Hematopoietic multipotent progenitor cell (in vitro differentiated cells): ENCODE measurements at places on chromosomes 2 and 18.
A peak's percentile ranks its signal among the peaks of the same experiment; 100 is the strongest.

DNA sequence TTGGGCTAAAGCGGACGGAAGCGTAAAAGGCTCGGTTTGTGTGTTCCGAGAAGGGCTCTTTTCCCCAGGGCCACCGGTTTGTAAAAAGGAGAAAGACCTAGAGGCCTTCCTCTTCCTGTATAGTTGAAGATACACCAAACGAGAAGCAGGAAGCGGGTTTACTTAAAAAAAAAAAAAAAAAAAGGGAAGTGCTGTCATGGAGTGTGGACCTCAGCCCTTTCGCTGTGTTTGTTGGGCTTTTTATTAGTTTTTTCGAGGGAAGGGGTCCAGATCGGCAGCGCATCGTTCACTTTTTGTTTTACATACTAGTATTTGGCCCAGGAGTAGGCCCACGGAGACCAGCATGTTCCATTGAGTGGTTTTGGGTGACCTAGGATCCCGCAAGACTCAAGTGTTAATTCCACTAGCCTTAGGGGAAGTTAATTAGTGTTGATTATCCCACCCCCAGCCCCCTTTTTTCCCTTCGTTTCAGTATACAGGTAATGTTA, 676 bp downstream of the ACTR2 start:
- DNase-seq: no peak

DNA sequence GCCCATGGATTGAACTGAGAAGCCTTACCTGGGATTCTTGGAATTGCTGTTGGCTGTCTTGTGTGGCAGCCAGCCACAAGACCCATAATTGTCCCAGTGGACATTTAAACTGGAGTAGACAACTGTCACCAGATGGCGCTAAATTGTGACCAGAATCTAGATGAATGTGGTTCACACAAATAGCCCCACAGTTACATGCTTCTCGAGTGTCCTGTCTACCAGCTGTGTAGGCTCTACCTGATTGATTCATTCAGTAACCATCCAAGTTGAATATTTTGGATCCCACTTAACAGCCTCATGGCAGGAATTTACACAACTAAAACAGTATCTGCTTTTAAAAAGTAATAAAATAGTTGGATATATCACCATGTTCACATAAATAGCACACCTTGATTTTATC, 73.2 kb downstream of the MAP4K4 start:
- peak; percentile 47 for DNase-seq

DNA sequence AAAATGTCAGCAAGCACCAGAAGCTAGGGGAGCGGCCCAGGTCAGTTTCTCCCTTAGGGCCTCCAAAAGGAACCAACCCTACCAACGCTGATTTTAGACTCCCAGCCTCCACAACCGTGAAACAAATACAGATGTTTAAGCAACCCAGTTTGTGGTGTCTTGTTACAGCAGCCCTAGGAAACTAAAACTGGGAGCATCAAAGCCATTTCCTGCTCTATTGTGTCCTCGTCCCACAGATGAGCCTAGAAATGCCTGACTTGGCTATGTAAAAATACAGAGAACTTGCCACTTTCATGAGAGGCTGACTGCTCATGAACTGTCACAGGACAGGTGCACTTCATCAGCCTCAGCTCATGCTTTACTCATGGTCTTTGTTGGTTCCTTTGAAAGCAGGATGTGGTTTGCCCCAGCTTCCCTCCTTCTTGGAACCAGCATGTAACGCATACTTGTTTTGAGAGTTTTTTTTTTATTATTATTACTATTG, 97.6 kb upstream of the SLC39A10 start:
- peak; percentile 65 for DNase-seq

DNA sequence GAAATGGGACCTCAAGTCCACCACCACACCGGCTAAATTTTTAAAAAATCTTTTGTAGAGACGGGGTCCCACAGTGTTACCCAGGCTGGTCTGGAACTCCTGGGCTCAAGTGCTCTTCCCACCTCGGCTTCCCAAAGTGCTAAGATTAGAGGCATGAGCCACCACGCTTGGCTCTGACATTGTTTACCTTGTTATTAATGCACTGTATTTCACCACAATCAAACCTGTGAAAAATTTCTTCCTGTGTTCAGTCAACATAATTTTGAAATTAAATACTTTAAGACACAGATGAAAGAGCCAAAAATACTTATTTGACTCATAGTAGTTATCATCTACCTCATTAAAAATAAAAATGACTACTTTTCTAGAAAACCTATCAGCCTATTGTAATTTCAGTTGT, 16.0 kb upstream of the FAM124B start:
- DNase-seq: no peak

DNA sequence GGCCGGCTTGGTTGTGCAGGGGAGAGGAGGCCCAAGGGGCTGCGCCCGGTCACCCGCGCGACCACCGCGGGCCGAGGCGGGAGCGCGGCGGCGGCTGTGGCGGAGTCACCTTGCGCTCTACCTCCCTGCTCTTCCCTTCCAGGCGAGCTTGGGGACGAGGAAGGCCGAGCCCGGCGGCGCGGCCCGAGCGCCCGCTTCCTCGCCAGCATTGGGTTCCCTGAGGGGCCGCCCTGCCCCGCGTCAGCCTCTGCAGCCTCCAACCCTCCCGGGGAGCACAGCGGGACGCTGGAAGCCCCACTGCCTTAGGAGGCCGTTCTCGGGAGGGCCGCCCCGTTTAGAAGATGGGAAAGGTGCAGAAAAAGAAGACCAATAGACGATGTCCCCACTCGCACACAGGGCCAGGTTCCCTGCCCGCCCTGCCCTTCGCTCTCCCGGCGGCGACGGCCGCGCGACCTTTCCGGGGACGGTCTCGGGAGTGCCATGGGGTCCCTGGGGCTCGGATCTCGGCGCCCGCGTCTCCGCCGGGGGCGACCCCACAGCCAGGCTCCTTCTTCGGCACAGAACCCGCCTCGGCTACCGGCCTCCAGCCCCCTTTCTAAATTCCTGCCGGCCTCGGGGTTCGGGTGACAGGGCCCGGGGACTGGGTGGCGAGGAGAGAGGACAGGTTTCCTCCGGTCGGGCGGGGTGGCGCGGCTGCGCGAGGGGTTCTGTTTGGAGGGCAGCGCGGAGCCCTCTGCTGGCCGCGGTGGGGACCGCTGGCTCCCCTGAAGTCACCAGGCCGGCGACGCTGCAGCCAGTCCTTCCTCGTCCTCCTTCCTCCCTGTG, 85.5 kb downstream of the HS6ST1 start:
- peak; percentile 84 for DNase-seq

DNA sequence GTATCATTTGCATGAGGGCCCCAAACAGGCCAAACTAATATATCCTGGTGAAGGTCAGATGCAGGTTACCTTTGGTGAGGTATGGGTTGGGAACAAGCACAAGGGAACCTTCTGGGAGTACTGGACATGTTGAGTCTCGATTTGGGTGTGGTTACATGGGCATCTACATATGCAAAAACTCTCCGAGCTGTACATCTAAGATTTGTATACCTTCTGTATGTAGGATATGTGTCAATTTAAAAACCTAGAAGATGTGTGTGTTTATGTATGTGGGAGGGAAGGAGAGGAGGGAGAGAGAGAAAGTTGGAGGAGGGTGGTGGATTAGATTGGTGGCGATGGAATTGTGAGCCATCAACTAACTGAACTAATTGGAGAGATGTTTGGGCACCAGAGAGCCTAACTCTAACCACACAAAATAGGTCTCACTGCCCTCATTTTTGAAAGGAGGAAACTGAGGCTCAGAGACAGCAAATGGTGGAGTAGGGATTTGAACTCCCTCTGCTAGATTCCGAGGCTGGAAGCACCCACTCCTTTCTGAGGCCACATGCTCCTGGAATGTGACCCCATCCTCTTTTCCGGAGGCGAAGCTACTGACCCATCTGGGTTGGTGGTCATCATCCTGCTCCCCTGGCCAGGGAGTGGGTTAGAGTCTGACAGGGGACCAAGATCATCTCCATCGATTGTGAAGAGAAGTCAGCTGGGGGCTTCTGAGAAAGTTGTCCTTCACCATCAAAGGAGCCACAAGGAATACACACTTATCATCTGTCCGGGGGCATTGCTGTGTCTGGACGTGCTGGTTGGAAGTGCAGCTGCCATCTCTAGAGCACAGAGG, 107.3 kb upstream of the MYCN start:
- DNase-seq: no peak

GRCh38 chr2:126862730-126863129, 36.0 kb upstream of the TEX51 start:
- no peak for DNase-seq

- DNase-seq: no peak
Measured at GRCh38 chr2:197332641-197333040, 22.1 kb upstream of the ANKRD44 start.

DNA sequence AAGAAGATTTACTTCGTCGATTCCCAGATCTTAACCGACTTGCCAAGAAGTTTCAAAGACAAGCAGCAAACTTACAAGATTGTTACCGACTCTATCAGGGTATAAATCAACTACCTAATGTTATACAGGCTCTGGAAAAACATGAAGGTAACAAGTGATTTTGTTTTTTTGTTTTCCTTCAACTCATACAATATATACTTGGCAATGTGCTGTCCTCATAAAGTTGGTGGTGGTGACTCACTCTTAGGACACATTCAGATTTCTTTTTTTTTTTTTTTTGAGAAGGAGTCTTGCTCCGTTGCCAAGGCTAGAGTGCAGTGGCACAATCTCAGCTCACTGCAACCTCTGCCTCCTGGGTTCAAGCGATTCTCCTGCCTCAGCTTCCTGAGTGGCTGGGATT, 26.8 kb downstream of the MSH2 start:
- DNase-seq: no peak

DNA sequence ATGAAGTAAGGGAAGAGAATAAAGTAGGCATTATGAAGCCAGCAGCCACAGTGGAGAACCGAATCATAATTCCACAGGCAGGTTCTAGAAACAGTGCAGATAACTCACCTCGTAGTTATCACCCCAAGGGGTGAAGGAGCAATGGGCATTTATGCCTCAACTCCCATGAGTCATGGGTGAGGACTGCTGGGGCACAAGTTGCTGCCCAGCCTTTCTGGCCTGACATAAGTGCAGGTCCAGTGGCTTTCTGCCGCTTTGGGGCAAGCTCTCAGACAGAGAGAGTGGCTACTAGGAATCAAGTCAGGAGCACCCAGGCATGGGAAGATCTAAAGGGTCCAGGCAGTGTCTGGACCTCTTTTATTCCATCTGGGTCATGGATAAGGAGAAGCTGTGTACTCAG, 149.8 kb downstream of the SUCLG1 start:
- DNase-seq: no peak

GRCh38 chr2:104584393-104584792, 269.5 kb upstream of the POU3F3 start:
- DNase-seq: no peak

- DNase-seq: no peak
Measured at GRCh38 chr18:21369146-21369545, 127.1 kb downstream of the GREB1L start.

GRCh38 chr2:238952261-238952919, 104.5 kb downstream of the TWIST2 start:
- no peak for DNase-seq

DNA sequence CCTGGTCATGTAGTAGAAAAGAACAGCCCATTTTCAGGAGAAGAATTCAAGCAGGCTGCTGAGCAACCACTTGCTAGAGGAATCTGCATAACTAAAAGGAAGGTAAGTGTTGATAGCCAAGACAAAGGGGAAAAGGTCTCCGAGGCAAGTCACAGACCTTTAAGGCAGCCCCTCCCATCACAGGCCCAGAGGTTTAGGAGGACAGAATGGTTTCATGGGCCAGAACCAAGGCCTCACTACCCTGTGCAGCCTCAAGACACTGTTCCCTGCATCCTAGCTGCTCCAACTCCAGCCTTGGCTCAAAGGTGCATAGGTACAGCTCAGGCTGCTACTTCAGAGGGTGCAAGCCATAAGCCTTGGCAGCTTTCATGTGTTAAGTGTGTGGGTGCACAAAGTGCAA, 238.6 kb upstream of the CYP26B1 start:
- DNase-seq: no peak

GRCh38 chr2:26913606-26913998, 56.8 kb upstream of the MAPRE3 start:
- no peak for DNase-seq

GRCh38 chr18:76903386-76903785, 81.0 kb downstream of the ZNF236 start:
- no peak for DNase-seq

GRCh38 chr2:131030478-131030971, 62.7 kb downstream of the FAM168B start:
- no peak for DNase-seq

GRCh38 chr2:26173776-26174482, 1.0 kb downstream of the GAREM2 start:
- DNase-seq: no peak

- no peak for DNase-seq
Measured at GRCh38 chr18:9563331-9563730, 51.0 kb downstream of the PPP4R1 start.

- DNase-seq: no peak
Measured at GRCh38 chr2:65583061-65583460, 150.7 kb upstream of the SPRED2 start.

GRCh38 chr18:45667056-45667736, 51.9 kb downstream of the SLC14A2 start:
- DNase-seq: no peak

GRCh38 chr18:9822587-9823185, 63.1 kb upstream of the TXNDC2 start:
- DNase-seq: no peak

- DNase-seq: no peak
Measured at GRCh38 chr18:60019463-60019840, 119.7 kb downstream of the PMAIP1 start.

DNA sequence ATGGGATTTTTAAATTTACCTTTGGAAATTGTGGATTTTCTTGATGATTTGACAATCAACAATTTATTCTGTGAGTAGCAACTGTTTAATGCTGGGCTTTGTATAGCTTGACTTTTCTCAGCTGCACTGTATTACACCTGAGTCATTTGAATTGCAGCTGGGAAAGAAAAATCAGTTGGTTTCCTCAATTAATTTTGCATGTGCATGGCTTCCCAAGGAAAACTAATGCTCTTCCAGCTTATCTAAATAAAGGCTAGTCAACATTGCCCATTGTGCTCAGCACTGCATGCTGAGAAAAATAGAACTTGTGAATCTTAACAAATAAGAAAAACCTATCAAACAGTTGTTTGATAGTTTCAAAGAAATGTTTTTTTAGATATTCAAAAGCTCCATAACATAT, 268.3 kb upstream of the CDH20 start:
- DNase-seq: no peak

GRCh38 chr2:19536136-19536535, 177.7 kb upstream of the OSR1 start:
- no peak for DNase-seq

DNA sequence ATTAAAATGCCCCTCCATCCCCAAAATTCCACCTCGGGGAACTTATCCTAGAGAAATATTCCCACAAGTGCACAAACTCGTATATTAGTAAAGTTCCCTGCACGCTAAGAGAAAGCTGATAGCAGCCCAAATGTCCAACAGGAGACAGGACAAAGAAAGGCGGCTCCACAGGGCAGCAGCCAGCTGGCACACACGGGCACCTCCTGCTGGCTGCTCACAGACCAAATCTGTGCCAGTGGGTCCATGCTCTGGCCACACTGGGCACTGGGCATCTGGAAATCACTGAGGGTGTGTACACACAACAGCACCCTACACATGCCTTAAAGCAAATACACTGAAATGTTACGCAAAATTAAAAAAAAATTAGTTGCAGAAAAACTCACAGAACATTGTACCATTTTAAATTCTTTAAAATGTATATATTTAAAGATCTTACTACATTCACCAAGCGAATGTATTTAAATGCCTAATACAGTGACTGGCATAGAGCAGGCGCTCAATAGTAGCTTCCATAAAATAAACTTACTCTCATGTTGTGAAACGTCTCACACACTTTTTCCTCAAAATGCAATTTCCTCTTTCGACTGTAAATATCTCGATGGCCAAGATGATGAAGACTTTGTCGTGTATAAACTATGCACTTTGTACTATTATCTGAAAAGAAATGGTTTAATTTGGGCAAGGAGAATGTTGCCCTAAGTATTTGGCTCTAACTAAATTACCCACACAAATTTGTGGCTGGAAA, 19.4 kb downstream of the ZNF516 start:
- no peak for DNase-seq
